Stimulated activated CD4-positive, alpha-beta T cell treated with anti-CD3 and anti-CD28 coated beads, Interleukin-15, amount 100 ng/mL, for 24 hours (primary cell): ENCODE measurements at places on chromosomes 2 and 18.

GRCh38 chr18:32906506-32907310 is 133.9 kb upstream of the KLHL14 start:
- no peak for DNase-seq

DNA sequence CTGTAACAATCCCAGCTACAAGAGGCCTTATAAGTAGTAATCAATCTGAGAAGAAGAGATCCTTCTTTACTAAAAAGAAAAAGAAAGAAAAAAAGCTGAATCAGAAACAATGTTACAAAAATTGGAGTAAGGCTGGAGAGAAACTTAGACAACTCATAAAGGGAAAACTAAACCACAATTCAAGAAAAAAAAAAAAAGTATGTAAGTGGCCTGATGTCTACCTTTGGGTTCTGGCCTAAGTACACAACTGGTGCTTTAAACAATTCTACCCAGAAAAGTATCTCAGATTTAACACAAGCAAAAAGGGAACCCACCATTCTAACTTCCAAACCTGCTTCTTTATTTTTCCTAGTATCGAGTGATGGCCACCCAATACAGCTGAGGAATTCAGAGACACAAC is 45.3 kb downstream of the ZNF521 start:
- no peak for DNase-seq

DNA sequence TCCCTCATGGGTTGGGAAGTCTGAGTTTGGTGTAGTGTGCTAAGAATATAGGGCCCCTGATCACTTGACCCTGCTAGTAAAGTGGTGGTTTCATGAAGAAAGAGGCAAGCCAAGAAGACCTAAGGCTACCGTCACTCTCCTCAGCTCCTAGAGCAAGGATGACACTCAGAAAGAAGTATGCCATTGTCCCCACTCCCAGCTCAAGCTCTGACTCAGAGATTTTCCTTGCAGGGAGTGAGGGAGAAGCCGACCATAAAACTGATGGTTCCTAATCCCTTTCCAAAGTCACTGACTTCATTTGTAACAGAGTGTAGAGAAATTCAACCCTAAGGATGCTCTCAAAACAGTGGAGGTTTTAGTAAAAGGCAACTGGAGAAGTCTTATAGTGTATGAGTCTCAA is 80.9 kb downstream of the ICA1L start:
- DNase-seq = no peak

GRCh38 chr2:230640540-230641011 is 72.1 kb upstream of the CAB39 start:
- no peak for DNase-seq

DNA sequence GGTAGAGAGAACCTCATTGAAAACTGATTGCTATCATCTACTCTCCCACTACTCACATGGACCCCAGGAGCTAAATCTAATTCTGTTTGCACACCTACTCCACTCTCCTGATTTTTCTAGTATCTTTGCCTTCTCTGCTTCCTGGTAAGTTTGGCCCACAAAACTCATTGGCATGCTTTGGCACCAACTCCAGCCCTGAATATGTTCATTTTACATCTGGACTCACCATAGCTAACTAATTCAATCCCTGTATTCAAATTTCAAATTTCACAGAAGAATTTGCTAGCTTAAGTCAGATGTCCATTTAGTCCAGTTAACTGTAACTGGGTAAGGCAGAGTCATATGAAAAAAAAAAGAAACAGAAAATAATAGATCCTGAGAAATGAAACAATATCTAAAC is 442.1 kb downstream of the SUCLG1 start:
- no peak for DNase-seq

DNA sequence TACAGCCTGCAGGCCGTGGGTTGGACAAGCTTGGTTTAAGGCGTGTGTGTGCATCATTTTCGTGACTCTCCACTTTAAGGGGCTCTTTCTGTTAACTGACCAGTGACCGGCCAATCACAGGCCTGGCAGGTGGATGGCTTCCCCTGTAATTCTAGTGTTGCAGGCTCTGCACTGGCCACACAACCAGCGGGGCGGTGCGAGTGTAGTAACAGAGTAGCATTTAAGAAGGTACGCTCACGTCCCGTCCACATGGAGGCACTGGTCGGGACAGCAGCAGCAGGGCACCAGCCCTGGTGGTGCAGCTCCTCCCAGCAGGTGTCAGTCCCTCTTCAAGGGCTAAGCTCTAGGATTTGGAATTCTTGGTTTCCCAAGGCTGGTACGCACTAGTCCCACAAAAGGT is 8.0 kb upstream of the ANO7 start:
- no peak for DNase-seq

DNA sequence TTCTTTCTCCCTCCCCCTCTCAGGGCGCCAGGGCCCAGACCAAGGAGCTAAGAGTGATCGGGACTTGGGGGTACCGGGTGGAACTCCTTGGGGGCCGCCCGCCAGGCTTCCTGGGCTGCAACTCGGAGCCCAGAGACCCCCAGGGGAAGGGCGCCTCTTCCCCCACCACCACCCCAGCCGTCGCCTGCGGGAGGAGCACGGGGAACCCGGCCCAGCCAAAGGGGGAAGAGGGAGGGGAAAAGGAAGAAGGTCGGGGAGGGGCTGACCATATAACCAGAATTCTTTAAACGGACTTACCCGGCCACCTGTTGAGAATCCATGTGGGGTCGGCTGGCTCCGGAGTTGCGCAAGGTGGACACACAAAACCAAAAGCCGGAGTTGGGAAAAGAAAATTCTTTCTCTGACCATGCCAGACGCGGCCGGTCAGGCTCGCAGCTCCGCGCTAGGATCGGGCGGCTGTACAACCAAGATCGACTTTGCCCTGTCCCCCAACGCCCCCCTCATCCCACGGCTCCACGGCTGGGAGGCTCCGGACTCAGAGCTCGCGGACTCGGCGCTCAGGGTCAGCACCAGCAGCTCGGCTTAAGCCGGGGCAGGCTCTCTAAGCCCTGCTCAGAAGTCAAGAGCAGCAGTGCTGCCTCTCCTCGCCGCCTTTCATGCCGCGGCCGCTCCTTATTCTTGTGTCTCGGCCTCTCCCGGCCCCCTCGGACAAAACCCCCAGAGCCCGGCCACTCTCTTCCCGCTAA is 6.3 kb upstream of the SIX3 start:
- no peak for DNase-seq

DNA sequence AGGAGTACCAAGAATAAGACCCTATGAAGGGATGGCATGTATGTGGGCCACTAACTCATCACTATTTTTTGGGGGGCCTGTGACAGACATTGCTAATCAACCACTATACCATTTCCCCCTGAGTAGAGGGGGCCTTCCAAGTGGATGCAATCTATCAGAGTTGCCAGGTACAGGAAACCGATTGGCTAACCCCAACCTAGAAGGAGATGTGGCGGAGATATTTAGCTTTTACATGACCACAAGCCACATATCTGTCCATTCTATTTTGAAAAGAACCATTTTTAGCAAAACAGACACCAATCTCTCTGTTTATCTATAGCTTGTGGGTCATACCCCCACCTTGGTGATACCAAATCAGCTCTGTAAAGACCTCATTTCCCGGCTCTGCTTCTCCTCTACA is 51.0 kb downstream of the PAX8 start:
- DNase-seq = no peak

DNA sequence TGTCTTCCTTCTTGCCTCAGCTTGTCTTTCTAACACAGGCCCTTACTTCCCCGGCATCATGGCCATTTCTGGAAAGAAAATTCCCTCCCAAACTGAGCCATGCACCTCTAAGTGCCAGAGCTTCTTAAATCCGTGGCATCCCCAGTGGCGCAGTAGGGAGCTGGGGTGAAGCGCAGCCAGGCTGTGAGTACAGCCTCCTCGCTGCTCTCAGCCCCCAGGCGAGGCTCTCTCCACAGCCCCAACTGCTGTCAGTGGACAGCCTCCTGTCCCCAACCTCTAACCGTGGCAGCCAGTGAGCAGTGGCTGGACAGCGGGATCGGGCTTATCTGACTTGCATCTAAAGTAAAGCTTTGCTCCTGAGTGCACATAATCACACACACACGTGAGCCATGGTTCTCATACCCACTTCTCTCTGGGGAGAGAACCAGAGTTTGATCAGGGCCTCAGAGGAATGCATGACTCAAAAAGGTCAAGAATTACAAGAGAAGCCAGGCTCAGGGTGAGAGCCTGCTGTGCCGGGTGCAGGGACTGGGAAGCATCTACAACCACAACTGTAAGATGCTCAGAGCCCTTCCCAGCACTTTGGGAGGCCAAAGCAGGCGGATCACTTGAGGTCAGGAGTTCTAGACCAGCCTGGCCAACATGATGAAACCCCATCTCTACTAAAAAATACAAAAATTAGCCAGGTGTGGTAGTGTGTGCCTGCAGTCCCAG is 50.7 kb downstream of the SFXN5 start:
- DNase-seq = no peak
